ENCODE measurements at places on chromosomes 5 and 9.

DNA sequence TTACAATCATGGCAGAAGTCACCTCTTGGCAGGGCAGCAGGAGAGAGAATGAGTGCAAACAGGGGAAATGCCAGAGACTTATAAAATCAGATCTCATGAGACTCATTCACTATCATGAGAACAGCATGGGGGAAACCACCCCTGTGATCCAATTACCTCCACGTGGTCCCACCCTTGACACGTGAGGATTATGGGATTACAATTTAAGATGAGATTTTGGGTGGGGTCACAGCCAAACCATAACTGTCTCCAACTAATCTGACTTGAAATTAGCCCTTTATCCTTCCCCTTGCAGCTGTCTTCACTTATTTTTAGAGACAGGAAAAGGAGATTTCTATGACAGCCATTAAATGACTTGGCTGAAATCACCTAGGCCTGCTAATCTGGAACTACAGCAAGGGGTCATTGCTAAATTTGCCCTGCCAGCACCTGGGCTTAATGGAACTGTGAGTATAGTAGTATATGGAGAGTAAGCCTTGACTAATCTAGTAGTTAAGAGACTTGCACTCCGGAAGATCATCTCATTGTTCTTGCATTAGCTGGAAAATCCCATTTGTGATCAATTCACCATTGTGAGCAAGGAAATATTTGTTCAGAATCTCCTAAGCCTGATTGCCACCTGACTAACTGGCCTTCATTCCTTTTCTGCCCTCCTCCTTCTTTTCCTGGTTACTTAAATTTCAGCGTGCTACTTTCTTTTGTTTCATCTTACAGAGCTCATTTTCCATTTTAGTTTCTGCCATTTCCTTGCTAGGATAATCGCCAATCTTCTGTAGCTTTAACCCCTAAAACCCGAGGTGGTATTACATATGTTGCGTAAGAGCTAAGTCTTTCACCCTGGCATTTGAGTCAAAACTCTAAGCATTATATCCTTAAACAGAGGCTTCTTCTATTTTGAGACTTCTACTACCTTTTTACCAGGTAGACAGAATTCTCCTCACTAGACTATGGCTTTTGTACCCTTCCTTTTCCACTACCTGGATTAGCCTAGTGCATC is 65.3 kb upstream of the RUSC2 start:
- DNase-seq, result no peak

DNA sequence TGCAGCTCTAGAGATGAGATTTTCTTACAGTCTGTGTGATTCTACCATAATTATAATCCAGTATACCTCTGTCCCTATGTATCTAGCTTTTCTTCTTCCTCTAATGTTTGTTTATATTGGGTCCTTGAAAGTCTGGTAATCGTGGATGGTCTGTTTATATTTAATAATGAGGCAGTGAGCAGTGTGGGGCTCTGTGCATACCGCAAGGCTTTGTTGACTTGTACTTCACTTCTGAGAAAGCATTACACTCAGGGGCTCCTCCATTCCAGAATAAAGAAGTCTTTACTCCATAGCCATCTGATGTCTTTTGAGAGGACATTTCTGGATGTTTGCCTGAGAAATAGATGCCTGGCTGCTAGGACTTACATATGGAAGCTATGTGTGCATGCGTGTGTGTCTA is 4.5 kb upstream of the MPDZ start:
- no peak for DNase-seq

GRCh38 chr9:84293001-84293798 is 47.4 kb downstream of the SLC28A3 start:
- DNase-seq, result no peak

- no peak for DNase-seq
These were observed 16.6 kb downstream of the OR2V1 start for GRCh38 chr5:181114284-181114843.

DNA sequence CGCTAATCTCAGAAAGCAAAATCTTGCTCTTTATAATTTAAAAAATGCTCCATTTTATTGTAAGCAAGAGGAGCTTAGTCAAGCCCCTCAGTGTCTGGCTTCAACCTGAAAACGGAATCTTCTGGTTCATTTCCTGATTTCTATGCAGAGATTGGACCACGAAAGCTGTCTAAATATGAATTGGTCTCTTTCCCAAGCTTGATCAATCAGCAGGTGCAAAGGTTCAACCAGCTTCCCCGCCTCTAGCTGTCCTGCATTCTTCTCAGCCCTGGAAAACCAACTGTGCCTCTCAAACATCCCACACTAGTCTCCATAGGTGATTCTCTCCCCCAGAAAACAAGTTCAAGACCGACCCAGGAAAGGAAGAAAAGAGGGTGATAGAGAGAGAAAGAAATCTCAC is 34.5 kb downstream of the FNBP1 start:
- DNase-seq, result no peak

- no peak for DNase-seq
These were observed 156.8 kb downstream of the MACROH2A1 start for GRCh38 chr5:135242021-135242865.

DNA sequence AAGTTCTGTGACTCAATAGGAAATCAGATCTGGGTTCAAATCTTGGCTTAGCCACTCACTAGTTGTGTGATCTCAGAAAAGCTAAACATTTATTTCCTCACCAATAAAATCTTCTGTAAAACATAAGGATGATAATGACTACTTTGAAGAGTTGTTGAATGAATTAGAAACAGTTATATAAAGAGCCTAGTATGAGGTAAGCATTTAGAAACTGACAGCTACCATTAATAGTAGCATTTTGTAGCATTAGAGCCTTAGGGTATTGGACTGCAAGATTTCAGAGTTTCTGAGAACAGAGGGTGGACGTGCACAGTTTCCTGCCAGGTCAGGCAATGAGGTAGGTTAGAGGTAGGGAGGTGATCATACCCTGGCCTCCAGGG is 293.2 kb downstream of the CWC27 start:
- DNase-seq, result no peak

Measured in stimulated activated CD8-positive, alpha-beta memory T cell treated with anti-CD3 and anti-CD28 coated beads, Interleukin-2, amount 100 ng/mL, for 1 hour (primary cell).